ENCODE measurements at places on chromosomes 3 and 15. TPM values are rescaled to one million over a fixed set of nuclear protein-coding genes. Genes with fewer than 3 reads are reported as not detected.
A peak's percentile ranks its signal among the peaks of the same experiment; 100 is the strongest.

SERINC4 gene
- total RNA-seq, result not detected

PP2D1 gene
- total RNA-seq, result not detected

TICRR gene
- total RNA-seq, result 1.6 TPM

GRCh38 chr3:11542551-11542950 is 101.2 kb downstream of the VGLL4 start:
- no peaks in the 10 kb centered on the region for H3K36me3 ChIP-seq
- no peaks in the 10 kb centered on the region for H3K27me3 ChIP-seq
- peak overlapping the region; percentile 43 for H3K27ac ChIP-seq
- H3K4me1 ChIP-seq, result no peaks in the 10 kb centered on the region

KIF23 gene
- total RNA-seq, result 7.3 TPM

UBE2E1 gene
- total RNA-seq, result 95.2 TPM

GRCh38 chr3:113000691-113001090 is 9.9 kb downstream of the GTPBP8 start:
- no peak overlapping the region for H3K27ac ChIP-seq
- no peaks in the 10 kb centered on the region for H3K27me3 ChIP-seq
- H3K4me1 ChIP-seq, result no peaks in the 10 kb centered on the region
- H3K4me3 ChIP-seq, result no peak overlapping the region

DNA sequence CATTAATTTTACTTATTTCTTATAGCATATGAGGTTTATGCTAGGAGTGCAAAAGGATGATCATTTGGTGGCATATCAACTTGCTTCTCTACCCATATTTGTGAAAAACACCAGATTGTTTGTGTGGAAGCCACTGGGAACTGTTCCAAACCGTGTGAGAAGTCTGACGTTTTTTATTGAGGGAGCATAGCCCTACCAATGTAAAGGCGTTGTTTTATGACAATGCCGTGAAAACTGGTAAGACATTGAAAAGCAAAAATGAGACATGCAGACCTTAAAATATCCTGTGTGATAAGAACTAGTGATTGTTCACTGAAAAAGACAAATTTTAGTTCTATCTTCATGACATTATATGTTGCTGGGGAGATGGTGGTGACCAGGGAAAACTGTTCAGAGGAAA is 87.8 kb downstream of the CHL1 start:
- DNase-seq, result no peak
- H3K4me1 ChIP-seq, result peaks cover 7% of the 10 kb centered on the region
- H3K4me3 ChIP-seq, result no peak overlapping the region
- no peaks in the 10 kb centered on the region for H3K36me3 ChIP-seq
- H3K27me3 ChIP-seq, result no peaks in the 10 kb centered on the region

SLC27A2 gene
- total RNA-seq, result 1.3 TPM

- H3K4me1 ChIP-seq, result no peaks in the 10 kb centered on the region
- H3K4me3 ChIP-seq, result no peak overlapping the region
- H3K27ac ChIP-seq, result no peak overlapping the region
- no peaks in the 10 kb centered on the region for H3K36me3 ChIP-seq
- H3K27me3 ChIP-seq, result no peaks in the 10 kb centered on the region
These were observed 148.7 kb upstream of the TGFBR2 start for GRCh38 chr3:30457726-30458125.

PARP3 gene
- total RNA-seq, result 23.1 TPM

DNA sequence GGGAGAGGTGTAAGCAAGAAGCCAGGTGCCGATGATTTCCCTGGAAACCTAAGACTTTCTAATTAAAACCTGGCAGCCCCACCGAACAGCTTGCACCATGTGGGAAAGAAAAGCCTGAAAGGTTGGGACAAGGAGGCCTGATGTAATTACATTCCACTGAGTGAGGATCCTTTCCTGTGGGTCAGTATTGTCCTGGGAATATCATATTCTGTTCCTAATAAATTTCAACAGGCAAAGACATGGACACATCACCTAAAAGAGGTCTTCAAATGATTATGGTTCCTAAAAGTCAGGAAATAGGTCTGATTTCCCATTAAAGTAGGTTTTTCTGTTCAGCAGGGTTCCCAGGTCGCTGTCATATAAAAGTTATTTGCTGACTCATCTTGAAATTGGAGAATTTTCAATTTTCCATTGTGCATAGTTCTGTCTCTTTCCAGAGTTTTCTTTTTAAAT is 58.5 kb downstream of the DUT start:
- H3K36me3 ChIP-seq, result no peaks in the 10 kb centered on the region
- no peak for DNase-seq
- no peak overlapping the region for H3K4me3 ChIP-seq
- no peaks in the 10 kb centered on the region for H3K27me3 ChIP-seq
- H3K27ac ChIP-seq, result no peak overlapping the region

GRCh38 chr3:76586471-76586870 is 453.4 kb upstream of the ROBO2 start:
- no peaks in the 10 kb centered on the region for H3K27me3 ChIP-seq
- H3K4me1 ChIP-seq, result no peaks in the 10 kb centered on the region
- H3K36me3 ChIP-seq, result no peaks in the 10 kb centered on the region
- H3K4me3 ChIP-seq, result no peak overlapping the region
- DNase-seq, result no peak
- H3K27ac ChIP-seq, result no peak overlapping the region

DNA sequence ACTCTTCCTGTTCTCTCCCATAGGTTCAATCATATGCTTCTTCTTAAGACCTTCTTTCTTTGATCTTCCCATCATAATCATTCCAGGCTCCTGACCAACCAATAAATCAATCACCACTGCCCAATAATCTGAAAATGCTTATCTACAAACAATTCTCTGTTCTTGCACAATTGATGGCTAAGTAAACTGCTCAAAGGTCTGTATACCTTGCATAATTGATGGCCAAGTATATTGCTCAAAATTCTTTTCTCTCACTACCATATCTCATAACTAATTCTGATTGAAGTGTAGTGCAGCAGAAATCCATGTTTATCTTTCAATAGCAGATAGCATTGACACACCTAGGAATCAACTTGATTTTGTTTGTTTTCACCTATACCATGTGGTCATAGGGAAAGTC is 83.4 kb upstream of the EPHA6 start:
- no peak for DNase-seq
- H3K36me3 ChIP-seq, result no peaks in the 10 kb centered on the region
- no peak overlapping the region for H3K4me3 ChIP-seq
- H3K4me1 ChIP-seq, result no peaks in the 10 kb centered on the region
- H3K27ac ChIP-seq, result no peak overlapping the region
- H3K27me3 ChIP-seq, result no peaks in the 10 kb centered on the region

DNA sequence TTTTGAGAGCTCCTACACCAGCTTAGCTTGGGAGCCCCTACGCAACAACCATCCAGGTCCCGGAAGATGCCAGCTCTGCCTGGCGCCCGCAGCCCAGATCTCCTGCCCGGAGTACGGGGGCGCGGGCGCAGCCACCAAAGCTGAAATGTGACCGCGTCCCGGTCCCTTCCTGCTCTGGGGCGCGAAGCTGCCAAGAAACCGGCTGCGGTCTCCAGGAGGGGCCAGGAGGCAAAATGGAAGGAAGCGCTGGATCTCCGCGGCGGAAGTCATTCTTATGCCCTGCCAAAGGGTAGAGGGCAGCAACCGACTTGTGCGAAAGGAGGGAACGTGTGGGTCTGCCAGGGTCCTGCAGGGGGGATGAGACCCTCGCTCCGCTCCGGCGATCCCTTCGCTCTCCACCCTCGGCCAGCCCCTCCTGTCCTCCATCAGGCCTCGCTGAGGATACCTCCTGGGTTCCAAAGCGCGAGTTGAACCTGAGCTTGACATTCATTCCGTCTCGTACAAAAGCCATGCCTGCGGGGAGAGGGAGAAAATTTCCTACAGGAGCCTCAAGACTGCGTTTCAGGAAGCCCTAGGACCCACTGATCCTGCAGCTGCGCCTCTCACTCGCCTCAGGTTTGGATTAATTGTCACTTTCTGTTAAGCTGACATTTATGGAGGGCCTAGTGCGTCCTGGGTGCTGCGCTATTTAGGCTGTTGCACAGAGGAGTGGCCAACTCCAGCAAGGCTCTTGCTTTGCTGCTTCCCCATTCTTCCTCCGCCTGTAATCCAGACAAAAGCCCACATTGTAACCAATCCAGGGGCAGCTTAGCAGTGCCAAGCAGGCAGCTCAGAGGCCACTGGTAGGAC is 98.3 kb upstream of the VGLL3 start:
- H3K27me3 ChIP-seq, result peaks cover 7% of the 10 kb centered on the region
- H3K4me1 ChIP-seq, result peaks cover 8% of the 10 kb centered on the region
- H3K36me3 ChIP-seq, result no peaks in the 10 kb centered on the region
- peak overlapping the region; percentile 77 for H3K27ac ChIP-seq
- peak; percentile 82 for DNase-seq
- peak overlapping the region; percentile 33 for H3K4me3 ChIP-seq

- H3K4me3 ChIP-seq, result no peak overlapping the region
- no peaks in the 10 kb centered on the region for H3K4me1 ChIP-seq
- no peaks in the 10 kb centered on the region for H3K27me3 ChIP-seq
- no peaks in the 10 kb centered on the region for H3K36me3 ChIP-seq
- no peak for DNase-seq
These were observed 58.5 kb upstream of the ZNF148 start for GRCh38 chr3:125433611-125434041.

DNA sequence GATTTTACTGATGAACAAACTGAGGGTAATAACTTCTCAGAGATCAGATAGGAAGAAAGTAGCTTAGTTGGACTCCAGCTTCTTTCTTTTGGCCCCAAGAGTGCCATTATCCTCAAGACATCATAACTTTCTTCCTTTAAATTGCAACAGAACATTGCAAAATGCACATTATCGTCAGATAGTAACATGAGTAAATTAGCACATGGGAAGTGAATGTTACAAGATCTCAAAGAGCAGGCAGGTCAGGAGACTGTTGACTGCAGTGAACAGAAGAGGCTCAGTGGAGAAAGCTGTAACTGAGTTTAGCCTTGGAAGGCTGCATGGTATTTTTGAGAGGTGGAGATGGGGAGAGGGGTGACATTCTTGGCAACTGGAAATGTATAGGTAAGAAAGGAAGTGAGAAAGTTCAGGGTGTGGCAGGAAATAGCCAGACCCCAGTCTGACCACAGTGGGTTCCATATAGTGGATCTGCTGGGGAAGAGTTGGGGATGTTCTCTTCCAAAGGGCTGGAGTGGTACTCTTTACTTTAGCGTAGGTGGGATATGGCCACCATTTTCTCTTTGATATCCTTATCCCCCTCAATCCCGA is 307.7 kb downstream of the RPLP1 start:
- H3K4me1 ChIP-seq, result peaks cover 89% of the 10 kb centered on the region
- H3K27me3 ChIP-seq, result no peaks in the 10 kb centered on the region
- H3K36me3 ChIP-seq, result no peaks in the 10 kb centered on the region

GNL3 gene
- total RNA-seq, result 87.8 TPM

COL6A5 gene
- total RNA-seq, result not detected

GCHFR gene
- 6.1 TPM for total RNA-seq

KBTBD12 gene
- not detected for total RNA-seq

- no peaks in the 10 kb centered on the region for H3K4me1 ChIP-seq
- DNase-seq, result no peak
- H3K27me3 ChIP-seq, result no peaks in the 10 kb centered on the region
These were observed 77.7 kb downstream of the CEMIP start for GRCh38 chr15:80856809-80857377.

GRCh38 chr3:83946049-83946448 is 1012.7 kb upstream of the CADM2 start:
- DNase-seq, result no peak
- H3K4me3 ChIP-seq, result no peak overlapping the region
- no peaks in the 10 kb centered on the region for H3K27me3 ChIP-seq
- H3K36me3 ChIP-seq, result no peaks in the 10 kb centered on the region

DNA sequence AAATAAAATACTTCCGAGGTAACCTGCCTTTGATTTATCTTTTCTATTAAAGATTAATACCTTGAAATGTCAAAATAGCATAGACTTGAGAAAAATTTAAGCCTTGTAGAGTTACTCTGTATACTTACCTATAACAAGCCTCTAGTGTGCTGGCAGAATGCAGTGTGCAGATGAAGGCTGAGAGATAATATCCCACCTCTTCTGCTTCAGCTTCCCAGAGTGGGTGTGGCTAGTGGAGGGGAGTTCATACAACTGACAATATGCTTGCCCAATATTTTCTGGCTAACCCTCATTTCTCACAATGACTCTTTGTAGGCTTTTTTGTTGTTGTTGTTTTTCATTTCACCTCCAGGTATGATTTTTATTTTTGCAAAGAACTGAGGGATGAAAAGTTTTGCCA is 15.7 kb upstream of the ZBTB20 start:
- no peaks in the 10 kb centered on the region for H3K36me3 ChIP-seq
- H3K4me1 ChIP-seq, result peaks cover 15% of the 10 kb centered on the region
- no peaks in the 10 kb centered on the region for H3K27me3 ChIP-seq
- DNase-seq, result no peak

- DNase-seq, result no peak
- peaks cover 3% of the 10 kb centered on the region for H3K4me1 ChIP-seq
- H3K4me3 ChIP-seq, result no peak overlapping the region
- no peak overlapping the region for H3K27ac ChIP-seq
- no peaks in the 10 kb centered on the region for H3K27me3 ChIP-seq
- no peaks in the 10 kb centered on the region for H3K36me3 ChIP-seq
These were observed 70.5 kb downstream of the PLXNA1 start for GRCh38 chr3:127053450-127053849.

DNA sequence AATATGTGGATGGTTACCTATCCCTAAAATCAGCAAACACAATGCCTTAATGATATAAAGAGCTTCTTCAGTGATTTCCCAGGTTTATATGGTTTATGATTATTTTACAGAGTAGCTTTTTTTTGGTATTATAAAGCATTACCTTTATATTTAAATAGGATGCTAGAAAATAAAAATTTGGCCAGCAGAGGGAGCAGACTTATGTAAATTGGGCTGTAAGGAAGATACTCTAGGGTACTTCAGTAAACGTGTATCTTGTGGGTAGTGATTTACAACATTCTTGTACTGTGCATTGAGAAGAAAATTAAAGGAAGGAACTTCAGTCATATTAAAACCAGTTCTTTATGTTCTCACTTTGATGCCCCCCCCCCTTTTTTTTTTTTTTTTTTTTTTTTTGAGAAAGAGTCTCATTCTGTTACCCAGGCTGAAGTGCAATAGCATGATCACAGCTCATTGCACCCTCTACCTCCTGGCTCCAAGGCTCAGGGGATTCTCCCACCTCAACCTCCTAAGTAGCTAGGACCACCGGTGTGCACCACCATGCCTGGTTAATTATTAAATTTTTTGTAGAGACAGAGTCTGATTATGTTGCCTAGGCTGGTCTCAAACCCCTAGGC is 167.9 kb downstream of the BBX start:
- no peaks in the 10 kb centered on the region for H3K27me3 ChIP-seq
- H3K4me3 ChIP-seq, result no peak overlapping the region
- no peak overlapping the region for H3K27ac ChIP-seq

SLC28A1 gene
- total RNA-seq, result not detected

SLC9C1 gene
- not detected for total RNA-seq

DNA sequence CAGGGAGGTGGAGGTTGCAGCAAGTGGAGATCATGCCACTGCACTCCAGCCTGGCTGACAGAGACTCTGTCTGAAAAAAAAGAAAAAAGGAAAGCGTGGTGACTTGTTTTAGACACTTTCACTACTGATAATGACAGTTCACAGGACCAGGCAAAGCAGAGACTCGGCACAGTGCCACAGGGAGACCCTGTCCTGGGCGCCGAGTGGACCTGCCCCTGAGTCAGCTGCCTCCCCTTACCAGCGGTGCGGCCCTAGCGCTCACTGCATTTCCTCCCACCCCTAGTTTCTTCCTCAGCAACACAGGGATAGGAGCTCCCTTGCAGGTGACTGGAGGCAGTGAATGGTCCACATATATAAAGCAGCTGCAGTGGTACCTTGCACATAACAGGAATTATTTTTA is 38.7 kb upstream of the NSMCE3 start:
- DNase-seq, result no peak
- no peak overlapping the region for H3K4me3 ChIP-seq
- H3K27me3 ChIP-seq, result no peaks in the 10 kb centered on the region
- no peak overlapping the region for H3K27ac ChIP-seq
- no peaks in the 10 kb centered on the region for H3K36me3 ChIP-seq
